ENCODE measurements at places on chromosomes 11 and 22.

GRCh38 chr11:66335531-66336233 is 552 bp downstream of the RIN1 start:
- DNase-seq = no peak

DNA sequence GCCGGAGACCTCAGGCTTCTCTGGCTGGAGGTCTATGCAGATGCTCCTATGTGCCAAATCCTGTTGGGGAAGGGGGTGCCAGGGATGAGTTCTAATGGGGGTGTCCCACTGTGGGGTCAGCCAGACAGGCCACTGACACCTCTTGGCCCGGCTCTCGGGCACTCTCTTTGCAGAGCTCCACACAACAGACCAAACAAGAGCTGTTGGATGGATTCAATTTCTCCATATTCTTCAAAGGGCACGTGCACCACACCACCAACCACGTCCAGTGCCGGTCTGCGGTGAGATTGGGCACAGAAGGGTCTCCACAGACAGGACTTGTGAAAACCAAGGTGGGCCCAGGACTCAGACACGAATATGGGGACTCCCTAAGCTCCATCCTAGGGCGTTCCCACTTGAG is 2.2 kb upstream of the RGL4 start:
- no peak for DNase-seq

- peak; percentile 43 for DNase-seq
These were observed 516 bp downstream of the VPS26B start for GRCh38 chr11:134224710-134225664.

DNA sequence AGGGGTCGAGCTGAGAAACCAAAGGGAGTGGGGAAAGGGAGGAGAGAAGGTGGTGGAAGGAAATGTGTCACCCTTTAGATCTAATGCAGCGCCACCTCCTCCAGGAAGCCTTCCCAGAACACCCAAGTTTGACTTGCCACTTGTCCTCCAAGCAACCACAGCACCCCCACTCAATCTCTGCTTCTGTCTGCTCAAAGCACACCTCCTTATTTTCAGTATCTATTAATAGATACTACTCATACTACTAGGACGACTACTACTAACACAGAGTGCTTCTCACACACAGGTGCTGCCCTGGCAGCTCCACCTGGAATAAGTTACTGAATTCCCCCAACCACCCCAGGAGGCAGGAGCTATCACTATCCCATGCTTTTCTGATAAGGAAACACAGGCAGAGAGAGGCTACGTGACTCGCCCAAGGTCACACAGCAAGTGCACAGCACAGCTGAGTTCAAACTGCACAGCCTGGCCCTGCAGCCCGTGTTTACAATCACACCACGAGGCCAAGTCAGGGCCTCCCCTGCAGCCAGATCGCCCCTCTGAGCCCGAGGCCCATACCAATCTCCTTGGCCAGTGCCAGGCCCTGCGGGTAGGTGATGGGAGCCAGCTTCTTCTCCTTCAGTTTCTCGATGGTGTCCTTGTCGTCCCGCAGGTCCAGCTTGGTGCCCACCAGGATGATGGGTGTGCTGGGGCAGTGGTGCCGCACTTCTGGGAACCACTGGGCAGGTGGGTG is 13.2 kb downstream of the RAC2 start:
- DNase-seq = no peak

GRCh38 chr11:121928597-121929580 is 187.1 kb downstream of the BLID start:
- no peak for DNase-seq

- DNase-seq = no peak
These were observed 10.1 kb downstream of the CASTOR1 start for GRCh38 chr22:30279046-30279788.

DNA sequence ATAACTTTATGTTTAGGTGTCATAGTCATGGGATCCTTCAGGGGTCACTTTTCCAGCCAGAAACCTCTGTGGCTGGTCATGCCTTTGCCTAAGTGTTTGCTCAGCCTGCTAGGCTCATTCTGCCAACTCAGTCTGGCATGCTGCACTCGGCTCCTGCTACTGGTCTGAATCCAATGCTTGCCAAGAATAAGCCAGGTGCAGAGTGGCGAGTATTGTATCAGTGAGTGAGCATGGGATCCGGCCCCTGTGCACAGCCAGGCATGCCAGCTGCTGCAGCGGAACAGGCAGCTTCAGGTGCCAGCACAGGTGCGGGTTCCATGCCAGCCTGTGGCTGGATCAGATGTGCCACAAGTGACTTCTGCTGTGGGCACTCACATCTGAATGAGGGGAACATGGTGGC is 1269.3 kb upstream of the CNTN5 start:
- DNase-seq = no peak

DNA sequence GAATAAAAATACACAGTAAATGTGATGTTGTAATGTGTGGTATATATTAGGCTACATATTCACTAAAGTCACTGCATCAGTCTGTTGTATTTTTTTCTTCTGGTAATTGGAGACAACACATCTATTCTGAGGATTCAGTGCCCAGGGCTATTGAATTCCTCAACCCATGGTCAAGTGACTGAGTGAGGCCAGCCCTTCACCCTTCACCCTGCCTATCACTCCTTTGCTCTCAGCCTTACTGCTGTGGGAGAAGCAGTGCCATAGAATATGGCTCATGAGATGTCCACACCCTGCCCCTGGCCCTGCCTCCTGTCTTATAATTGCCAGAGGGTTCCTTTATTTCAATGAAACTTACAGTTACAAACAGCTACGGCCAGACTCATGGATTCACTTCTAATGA is 295.6 kb downstream of the NTM start:
- no peak for DNase-seq

DNA sequence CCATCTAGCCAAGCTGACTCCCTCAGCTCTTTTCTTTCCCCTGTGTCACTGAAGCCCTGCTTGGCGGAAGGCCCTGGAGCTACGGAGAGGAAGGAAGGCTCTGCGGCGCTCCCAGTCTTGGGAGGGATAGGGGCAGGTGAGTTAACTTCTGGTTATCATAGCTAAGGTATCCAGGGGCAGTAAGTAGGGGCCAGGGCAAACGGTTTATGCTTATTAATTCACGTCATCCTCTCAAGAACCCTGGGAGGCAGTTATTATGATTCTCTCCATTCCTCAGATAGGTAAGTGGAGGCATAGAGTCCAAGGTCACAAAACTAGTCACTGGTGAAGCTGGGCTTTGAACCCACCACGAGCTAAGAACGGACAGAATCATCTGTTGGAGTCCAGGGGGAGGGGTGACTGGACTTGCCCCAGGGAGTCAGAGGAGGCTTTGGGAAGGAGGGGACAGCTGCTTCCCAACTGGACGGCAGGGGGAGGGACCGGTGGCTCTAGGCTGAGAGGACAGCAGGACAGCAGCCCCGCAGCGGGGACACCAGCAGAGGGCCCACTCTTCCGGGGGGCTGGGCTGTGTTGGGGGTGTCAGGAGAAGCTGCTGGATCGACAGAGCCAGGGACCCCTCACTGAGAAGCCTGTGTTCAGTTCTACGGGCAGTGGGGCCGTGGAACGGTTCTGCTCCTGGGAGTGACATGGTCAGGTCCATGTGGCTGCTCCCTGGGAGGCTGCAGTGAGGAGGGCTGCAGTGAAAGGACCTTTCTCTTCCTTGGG is 3.5 kb downstream of the BAIAP2L2 start:
- no peak for DNase-seq

Measured in activated CD8-positive, alpha-beta memory T cell treated with anti-CD3 and anti-CD28 coated beads for 4 hours (primary cell).